ENCODE measurements at places on chromosomes 5 and 9.

DNA sequence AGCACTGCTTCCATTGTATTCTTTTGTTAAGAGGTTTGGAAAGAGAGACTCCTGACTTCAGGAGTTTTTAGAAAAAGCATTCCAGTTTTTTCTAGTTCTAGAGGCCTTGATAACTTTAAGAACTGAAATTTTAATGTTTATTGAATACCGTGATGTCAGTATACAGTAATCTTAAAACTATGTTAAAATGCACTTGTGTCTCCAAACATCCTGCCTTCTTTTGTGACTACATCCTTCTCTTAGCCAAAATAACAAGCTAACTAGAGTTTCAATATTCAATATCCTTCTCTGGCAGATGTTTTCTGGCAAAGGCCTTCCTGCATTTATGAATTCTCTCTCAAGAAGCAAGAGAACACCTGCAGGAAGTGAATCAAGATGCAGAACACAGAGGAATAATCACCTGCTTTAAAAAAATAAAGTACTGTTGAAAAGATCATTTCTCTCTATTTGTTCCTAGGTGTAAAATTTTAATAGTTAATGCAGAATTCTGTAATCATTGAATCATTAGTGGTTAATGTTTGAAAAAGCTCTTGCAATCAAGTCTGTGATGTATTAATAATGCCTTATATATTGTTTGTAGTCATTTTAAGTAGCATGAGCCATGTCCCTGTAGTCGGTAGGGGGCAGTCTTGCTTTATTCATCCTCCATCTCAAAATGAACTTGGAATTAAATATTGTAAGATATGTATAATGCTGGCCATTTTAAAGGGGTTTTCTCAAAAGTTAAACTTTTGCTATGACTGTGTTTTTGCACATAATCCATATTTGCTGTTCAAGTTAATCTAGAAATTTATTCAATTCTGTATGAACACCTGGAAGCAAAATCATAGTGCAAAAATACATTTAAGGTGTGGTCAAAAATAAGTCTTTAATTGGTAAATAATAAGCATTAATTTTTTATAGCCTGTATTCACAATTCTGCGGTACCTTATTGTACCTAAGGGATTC, 43.1 kb downstream of the NDFIP1 start:
- DNase-seq, result peak; percentile 69

DNA sequence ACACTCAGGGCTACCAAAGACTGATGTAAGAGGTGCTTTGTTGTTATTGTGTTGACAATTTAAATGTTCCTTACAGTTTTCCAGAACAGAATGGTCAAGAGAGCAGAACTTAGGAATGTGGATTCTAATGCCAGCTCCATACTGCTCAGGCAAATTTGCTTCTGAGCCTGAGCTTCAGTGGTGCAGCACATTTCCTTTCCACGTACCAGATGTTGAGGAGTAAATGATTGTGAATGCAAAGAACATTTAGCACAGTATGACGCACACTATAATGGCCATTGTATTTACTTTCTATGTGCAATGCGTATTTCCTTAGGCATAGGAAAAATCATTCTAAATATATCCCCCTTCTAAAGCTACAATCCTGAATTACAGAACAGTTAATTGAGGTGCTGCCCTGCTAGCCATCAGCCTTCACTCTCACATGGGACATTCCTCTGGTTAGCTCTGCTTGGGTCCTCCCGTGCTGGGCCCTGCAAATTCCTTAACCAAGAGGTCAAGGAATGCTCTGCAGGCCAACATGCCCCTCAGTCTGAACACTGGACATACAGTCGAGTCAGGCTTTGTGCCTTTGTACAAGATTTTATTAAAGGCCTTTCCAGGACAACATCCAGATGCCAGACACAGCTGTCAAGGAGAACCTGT, 21.1 kb upstream of the TMEM174 start:
- DNase-seq, result no peak

DNA sequence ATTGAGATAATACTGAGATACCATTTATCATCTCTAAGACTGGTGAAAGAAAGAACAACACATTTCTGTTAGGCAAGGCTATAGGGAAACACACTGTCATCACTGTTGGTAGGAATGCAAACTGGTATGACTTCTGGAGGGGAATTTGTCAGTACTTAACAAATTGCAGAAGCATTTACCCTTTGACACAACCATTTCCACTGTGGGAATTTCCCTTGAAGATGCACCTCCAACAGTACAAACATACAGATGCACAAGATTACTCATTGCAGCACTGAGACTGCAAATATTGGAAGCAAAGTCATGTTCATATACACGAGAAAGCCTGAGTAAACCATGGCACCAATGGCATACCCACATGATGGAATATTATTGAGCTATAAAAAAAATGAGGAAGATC, 17.6 kb downstream of the GM2A start:
- DNase-seq, result no peak

DNA sequence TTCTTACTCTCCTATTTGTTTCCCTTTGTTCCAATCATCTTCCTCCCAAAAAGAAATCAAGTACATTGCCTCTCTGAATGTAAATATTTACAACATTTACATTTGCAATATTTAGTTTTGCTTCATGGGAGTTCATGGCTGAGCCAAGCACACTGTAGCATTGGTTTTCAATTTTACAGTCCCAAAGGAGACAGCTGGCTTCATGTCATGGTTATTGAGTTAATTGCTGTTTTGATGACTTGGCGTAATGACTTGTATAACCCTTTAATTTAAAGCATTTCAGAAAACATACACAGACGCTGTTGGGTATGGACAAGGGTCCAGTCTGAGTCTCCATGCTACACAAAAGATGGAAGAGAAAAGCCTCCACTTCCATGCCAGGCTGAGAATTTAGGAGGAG, 25.6 kb upstream of the VLDLR start:
- no peak for DNase-seq

GRCh38 chr9:130302785-130303612, 37.4 kb downstream of the HMCN2 start:
- no peak for DNase-seq

DNA sequence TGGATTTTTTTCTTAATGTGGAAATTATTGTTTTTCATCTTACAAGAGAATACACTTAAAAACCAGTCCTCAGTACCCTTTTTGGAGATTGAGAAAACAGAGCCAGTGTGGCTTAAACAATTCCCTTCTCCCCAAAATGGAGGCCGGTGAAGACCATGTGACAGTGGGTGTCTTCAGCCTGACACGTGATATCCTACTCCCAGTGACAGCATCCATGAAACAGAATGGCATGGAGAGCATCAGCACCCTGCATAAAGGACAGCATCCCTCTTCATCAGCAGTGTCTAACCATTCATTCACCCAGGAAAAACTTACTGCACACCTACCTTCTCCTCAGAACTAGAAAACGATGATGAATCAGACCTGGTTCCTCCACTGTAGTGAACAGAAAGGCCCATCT, 103.4 kb upstream of the RAI14 start:
- DNase-seq, result no peak

GRCh38 chr9:107249665-107250285, 33.3 kb upstream of the RAD23B start:
- DNase-seq, result no peak

DNA sequence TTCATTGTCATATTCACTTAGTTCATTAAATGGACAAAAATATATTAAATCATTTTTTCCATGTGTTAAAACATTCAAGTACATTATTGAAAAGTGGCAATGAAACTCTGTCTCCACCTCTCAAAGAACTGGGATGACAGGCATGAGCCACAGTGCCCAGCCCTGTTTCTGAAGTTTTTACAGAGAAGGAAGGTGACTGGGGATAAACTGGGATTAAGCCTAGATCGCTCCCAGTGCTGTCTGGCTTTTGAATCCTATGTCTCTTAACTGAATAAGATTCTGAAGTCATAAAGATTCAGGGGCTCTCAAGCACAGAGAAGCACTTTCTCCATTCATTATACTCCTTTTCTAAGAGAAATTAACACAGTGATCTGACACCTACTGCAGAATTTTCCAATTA, 88.3 kb downstream of the SLC38A9 start:
- no peak for DNase-seq

DNA sequence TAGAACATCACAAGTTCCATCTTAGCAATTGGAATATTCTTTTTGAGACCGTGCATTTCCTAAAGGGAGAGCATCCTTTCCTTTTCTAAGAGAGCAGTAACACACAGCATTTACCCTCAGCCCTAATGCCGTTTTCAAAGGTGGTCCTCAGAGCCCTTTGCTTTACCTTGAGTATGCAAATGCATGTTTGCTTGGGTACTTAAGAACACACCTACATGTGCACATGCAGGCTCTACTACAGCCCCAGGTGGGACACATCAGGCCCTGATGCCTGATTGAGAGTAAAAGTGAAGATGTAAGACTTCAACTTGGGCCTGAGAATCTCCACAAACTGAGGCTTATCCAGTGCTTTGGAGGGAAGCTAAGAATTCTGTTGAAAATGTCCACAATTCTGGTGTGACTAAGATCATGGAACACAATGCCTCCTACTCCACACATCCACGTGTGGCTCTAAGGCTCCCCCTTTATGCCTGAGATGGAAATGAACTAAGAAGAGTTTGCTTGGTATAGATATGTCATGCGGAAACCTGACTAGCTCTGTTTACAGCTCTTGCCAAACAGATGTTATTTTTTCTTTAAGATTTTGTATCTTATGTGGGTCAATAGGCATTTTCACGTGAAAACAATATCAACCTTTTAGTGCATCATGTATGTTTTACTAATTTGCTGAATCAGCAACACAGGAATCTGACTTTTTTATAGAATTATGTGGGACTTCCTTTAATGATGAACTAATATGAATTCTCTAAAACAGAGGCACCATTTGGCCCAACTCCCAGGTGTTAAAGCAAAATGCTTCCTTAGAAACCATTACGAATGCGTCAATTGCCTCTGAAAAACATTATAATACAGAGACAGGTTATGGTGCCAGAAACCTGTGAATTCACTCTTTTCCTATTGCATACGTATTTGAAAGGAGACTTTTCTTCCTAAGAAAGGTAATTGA, 48.9 kb upstream of the SLC2A8 start:
- DNase-seq, result no peak

DNA sequence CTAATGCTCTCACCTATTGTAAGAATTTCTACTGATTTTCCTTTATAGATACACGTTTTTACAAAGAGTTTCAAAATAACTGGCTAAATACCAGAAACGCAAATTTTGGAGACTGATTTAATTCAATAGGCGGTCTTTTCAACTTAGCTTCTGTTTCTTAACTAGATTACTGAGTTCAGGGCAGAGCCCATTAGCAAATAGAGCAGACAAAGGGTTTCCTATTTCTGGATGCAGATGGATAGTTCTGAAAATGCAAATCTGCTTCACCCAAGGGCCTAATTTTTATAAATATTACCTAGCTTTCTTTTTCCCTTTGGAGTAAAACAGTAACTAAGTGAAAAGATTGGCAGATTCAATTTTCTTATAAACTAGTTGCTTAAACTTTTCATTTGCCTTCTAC, 13.6 kb upstream of the KIAA1958 start:
- no peak for DNase-seq

GRCh38 chr9:110058304-110058953, 149.5 kb downstream of the C9orf152 start:
- peak; percentile 60 for DNase-seq

Data from KBM-7 (cell line).